ENCODE measurements at places on chromosomes 7 and 10.

DNA sequence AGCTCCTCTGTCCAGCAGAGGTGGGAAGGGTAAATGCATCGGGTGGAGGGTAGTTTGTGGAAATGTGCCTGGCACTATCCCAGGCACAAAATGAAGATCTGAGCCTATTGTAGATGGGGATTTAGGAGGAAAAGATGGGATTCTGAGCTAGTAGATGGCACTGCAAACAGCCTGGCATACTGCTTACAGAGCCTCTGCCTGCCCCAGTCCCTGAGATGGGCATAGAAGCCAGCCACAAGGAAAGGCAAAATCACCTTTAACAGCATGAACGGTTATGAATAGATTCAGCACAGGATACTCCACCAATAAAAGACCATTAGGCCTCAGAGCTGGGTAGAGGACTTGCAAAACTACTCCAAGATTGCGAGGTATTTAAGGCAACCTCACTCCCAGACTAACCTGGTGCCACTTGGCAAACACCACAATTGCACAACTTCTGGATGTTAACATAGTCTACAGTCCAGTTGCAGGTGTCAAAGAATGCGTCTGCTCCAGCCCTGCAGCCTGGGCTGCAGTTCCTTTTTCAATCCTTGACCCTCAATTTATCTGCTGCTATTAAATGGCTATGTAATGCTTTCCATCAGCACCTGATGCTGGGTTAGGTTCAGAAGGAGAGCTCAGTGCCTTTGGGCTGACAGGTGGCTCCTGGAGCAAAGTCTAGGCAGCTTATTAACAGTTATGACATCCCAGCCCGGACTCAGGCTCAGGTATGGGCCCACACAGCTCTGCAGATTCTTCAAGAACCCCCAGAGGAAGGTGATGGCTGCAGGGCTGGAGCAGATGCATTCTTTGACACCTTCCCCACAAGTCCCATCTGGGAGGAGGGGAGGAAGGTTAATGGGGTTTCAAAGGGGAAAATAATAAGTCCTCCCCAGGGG lies 34.0 kb downstream of the CDHR3 start:
- no peak for DNase-seq

- DNase-seq, result no peak
Observed at GRCh38 chr10:485776-486175, 203.7 kb downstream of the DIP2C start.

- no peak for DNase-seq
Observed at GRCh38 chr7:77393954-77394353, 22.2 kb downstream of the GSAP start.

DNA sequence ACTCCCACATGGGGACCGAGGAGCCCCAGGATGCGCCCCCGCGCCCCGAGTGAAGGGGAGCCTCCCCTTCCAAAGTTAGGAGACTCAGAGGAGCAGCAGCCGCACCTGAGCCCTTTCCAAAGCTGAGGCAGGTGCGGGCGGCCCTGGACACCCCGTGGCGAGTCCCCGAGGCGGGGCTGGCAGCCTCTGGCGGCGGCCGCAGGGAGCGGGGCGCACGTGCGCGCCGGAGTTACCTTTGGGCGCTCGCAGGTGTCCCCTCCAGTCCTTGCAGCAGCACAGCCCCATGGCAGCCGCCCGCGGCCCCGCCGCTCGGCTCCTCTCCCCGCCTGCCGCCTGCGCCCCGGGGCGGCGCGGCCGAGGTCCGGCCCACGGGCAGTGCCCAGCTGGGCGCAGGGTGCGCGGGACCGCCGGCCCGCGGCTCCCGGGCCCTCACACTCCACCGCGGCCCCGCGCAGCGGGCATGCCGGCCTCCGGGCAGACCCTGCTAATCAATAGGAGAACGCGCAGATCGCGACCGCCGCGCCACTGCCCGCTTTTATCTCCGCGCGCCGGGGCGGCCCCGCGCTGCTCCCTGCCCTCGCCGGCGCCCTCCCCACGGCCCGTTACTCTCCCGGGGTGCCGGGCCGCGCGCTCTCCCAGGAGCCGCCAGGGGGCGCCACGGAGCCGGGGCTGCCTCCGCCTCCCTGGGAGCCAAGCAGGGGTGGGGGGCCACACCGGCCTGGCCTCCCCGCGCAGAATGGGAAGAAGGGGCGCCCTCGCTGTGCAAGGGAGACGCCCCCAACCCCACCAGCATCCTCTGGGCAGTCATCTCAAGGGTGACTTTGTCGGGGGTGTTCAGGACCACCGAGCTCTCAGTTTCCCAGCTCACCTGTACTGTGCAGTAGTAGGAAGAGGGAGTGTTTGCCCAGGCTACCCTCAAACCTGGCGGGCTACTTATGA lies 80.8 kb downstream of the ARHGAP22 start:
- no peak for DNase-seq

DNA sequence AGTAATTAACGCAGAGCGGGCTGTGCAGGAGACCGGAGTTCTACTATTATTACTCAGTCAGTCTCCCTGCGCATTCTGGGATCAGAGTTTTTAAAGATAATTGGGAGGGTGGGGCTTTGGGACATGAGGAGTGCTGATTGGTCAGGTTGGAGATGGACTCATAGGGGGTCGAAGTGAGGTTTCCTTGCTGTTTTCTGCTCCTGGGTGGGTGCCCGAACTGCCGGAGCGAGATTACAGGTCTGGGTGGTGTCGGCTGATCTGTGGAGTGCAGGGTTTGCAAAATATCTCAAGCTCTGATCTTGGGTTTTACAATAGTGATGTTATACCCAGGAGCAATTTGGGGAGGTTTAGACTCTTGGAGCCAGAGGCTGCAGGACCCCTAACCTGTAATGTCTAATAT lies 3.9 kb upstream of the LRRC27 start:
- no peak for DNase-seq

- DNase-seq, result no peak
Observed at GRCh38 chr10:77264107-77264506, 373.5 kb downstream of the KCNMA1 start.

GRCh38 chr7:90850471-90850870 lies 254.3 kb downstream of the CDK14 start:
- no peak for DNase-seq

DNA sequence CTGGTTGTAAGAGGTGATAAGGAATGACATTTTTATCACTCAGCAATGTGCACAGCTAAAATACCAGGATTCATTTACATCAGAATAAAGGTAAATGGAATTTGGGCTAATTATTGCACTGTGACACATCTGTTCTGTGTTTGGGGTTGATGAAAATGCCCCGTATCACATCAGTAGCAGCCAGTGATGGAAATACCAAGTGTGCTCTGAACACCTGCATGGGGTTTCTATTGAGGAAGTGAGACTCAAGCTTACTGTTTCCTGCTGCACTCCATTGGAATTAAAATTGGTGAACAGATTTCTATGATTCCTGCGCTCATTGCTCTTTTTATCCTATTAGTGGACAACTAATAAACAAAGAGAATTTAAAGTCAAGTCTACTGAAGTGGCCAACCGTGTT lies 296.9 kb downstream of the NRG3 start:
- no peak for DNase-seq

- DNase-seq, result no peak
Observed at GRCh38 chr7:31796375-31796774, 109.4 kb downstream of the PPP1R17 start.

DNA sequence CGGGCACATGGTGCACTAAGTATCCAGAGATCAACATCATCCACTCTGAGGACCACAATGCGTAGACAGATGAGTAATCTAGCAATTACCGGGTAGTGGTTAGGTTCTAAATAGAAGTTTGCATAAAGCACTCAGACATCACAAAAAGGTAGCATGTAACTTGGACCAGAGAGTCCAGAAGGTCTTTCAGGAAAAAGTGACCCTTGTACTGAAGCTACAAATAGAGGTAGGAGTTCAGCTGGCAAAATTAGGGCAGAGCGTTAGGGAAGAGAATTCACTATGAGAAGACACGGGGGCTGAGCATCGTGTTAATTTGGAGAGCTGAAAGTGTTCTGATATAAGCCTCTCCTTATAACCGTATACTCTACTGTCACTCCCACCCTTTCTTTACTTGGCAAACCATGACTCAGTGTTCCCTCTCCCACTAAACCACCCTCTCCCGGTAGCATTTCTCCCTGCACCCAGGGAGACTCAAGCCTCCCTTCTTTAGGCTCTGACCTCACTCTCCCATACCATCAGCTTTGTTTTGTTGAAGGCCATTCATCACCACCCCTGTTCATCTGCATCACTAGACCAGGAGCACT lies 222.2 kb upstream of the FZD1 start:
- DNase-seq, result no peak

- no peak for DNase-seq
Observed at GRCh38 chr7:84536271-84536870, 341.8 kb upstream of the SEMA3A start.

DNA sequence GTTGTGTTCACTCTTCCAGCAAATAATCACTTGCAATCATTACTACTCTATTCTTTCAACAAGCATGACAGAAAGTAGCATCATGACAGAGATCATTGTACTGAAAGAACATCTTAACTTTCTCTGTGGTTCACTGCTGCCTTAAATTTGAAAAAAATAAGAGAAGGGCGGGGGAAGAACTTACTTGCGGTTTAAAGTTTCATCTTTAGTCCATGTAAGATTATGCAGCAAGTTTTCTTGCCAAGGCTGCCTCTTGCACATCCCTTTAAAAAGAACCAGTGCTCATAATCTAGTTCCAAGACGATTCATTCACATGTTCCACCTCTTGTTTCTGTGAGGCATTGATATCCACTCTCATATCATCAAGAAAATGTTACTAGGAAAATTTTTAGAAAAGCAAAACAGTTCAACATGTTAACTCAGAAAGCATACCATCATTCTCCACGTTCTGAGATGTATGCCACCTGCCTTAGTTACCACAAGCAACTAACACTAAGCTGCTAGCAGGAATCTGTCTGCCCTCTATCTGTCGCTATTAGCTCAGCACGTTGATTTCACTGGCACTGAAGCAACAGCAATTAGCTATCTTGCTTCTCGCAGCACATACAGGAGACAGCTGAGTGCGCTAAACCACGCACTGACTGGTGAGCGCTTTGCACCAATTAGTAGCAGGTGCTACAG lies at the start of gene PCDH15:
Gene PCDH15, minus strand, starts transcription at position 491 of the 681 bp plus-strand sequence. CDS start 136,969 bp downstream, outside the sequence.
- no peak for DNase-seq

- DNase-seq, result no peak
Observed at GRCh38 chr10:79239924-79240581, 107.2 kb upstream of the PPIF start.

DNA sequence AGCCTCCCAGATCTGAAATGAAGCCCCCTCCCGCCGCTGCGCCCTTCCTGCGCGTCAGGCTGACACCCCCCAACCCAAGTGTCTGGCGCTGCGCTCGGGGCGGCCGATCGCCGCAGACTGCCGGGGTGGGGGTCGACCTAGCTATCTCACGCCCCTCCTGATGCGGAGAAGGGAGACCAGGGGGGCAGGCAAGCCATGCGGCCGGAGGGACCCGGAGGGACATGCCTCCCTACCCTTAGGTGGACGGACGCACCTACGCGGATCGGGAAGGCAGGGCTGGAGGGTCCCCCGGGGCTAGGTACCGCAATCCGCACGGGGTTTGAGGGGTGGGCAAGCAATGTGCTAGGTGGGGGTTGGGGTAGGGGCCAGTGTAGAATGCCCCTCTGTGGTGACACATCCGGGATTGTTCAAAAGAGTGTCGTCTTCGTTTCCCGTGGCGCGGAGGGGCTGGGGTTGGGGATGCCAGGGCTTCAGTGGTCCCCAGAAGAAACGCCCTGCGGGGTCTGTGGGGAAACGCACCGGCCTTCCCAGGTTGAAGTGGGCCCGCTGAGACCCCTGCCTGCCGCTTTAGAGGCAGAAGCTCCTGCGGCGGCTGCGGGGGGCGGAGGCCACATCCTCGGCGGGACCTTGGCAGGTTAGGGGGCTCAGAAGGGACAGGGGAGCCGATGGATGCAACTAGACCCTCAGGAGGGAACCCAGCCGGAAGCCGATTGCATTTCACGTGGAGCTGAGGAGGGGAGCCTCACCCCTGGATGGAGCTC lies 913 bp downstream of the ADCYAP1R1 start:
- no peak for DNase-seq

- DNase-seq, result no peak
Observed at GRCh38 chr10:25934621-25935139, 651 bp downstream of the MYO3A start.

- DNase-seq, result no peak
Observed at GRCh38 chr10:132802694-132803320, 16.9 kb upstream of the NKX6-2 start.

GRCh38 chr7:71465741-71466189 lies 333.8 kb downstream of the GALNT17 start:
- no peak for DNase-seq
